ENCODE measurements at places on chromosomes 2 and 18. TPM values are rescaled to one million over a fixed set of nuclear protein-coding genes. Genes with fewer than 3 reads are reported as not detected.

The PAX3 gene
- not detected for total RNA-seq

The CDH2 gene
- not detected for total RNA-seq

The ABCB11 gene
- total RNA-seq = not detected

The FAM110C gene
- total RNA-seq = 0.22 TPM

- no peak overlapping the region for H3K27ac ChIP-seq
- no peaks in the 10 kb centered on the region for H3K4me1 ChIP-seq
- no peak for DNase-seq
- H3K36me3 ChIP-seq = no peaks in the 10 kb centered on the region
- no peak overlapping the region for H3K4me3 ChIP-seq
These were observed 594.9 kb upstream of the ID2 start for GRCh38 chr2:8086796-8087479.

- peaks cover 7% of the 10 kb centered on the region for H3K27me3 ChIP-seq
- H3K36me3 ChIP-seq = no peaks in the 10 kb centered on the region
- H3K27ac ChIP-seq = no peak overlapping the region
These were observed 63.6 kb upstream of the TTC21B start for GRCh38 chr2:166017208-166017607.

GRCh38 chr2:74250189-74250631, 51.8 kb downstream of the MTHFD2 start:
- H3K27ac ChIP-seq = peak overlapping the region; percentile 39
- peak; percentile 63 for DNase-seq
- no peaks in the 10 kb centered on the region for H3K27me3 ChIP-seq
- H3K4me3 ChIP-seq = no peak overlapping the region

DNA sequence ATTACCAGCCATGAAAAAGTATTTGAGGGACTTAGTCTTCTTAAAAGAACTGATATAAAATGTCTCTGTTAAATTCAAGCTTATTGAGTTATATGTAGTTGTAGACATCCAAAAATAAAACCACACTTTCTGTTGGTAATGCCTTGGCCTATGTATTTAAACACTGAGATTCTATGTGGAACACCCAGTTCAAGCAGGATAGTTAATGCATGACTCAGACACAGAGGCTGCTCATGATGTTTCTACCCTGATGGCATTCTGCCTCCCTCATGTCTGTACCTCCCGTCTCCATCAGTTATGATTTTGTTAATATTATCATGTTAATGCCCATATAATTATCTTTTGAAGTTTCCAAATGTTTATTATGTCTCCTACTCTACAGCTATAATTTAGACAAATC, 164.5 kb downstream of the XIRP2 start:
- no peaks in the 10 kb centered on the region for H3K36me3 ChIP-seq
- DNase-seq = no peak
- H3K27ac ChIP-seq = no peak overlapping the region
- H3K4me1 ChIP-seq = no peaks in the 10 kb centered on the region
- no peaks in the 10 kb centered on the region for H3K27me3 ChIP-seq

DNA sequence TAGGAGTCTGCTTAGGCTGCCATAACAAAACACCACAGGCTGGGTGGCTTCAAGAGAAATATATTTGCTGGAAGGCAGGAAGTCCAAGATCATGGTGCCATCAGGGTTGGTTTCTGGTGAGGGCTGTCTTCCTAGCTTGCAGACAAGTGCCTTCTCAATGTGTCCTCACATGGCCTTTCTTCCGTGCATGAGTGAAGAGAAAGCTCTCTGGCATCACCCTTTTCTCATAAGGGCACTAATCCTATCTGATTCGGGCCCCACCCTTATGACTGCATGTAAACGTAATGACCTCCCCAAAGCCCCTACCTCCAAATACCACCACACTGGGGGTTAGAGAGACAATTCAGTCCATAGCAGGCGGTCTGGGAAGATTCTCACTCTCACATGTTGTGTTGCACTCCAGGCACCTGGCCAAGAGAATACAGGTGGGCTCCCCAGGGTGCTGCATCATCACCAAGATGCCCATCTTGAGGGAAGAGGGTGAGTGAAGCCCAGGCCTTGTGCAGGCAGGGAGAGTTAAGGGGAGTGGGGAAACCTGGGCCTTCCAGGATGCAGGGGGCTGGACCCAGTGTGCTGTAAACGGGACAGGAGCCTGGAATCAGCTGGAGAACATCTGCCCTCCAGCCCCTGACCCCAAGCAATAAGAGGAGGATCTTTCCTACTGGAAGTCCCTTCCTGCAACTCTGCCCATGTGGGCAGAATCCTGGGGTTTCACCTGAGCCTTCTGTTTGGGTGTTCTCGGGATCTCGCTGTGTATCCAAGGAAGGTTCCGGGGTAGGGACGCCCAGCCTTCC, 10.2 kb downstream of the CATIP start:
- H3K27ac ChIP-seq = peak overlapping the region; percentile 85
- H3K27me3 ChIP-seq = peaks cover 14% of the 10 kb centered on the region
- no peak for DNase-seq
- H3K36me3 ChIP-seq = peaks cover 4% of the 10 kb centered on the region
- H3K4me3 ChIP-seq = peak overlapping the region; percentile 68
- H3K4me1 ChIP-seq = peaks cover 39% of the 10 kb centered on the region

- H3K4me1 ChIP-seq = no peaks in the 10 kb centered on the region
- H3K27me3 ChIP-seq = peaks cover 25% of the 10 kb centered on the region
- H3K27ac ChIP-seq = peak overlapping the region; percentile 31
- DNase-seq = no peak
- H3K36me3 ChIP-seq = no peaks in the 10 kb centered on the region
These were observed 18.8 kb upstream of the FN1 start for GRCh38 chr2:215454519-215455246.

DNA sequence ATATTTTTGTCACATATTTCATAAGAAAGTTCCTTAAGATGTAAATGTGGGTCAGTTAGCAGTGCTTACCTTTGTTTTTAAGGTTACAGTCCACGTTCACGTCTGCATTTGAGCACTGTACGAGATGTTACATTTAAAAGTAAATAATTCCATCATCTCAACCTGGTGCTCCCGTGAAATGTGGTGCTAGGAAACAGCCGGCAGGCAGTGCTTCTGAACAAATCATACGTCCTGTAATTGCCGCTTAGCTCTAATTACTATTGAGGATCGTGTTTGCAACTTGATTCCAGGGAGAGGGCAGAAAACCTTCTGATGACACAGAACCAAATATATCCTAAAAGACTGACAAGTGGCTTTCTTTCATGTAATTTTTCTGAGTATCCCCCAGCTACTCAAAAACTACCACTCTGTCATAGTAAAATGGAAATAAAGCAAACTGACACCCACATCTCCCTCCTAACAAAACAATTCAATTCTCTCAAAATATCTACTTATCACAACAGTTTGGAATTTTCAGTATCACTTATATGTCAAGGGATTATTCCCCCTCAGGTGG, 297.8 kb upstream of the SESTD1 start:
- no peaks in the 10 kb centered on the region for H3K36me3 ChIP-seq
- H3K4me1 ChIP-seq = no peaks in the 10 kb centered on the region
- DNase-seq = no peak
- H3K27ac ChIP-seq = no peak overlapping the region
- H3K4me3 ChIP-seq = no peak overlapping the region

GRCh38 chr2:231364961-231365810, 30.3 kb upstream of the B3GNT7 start:
- peaks cover 15% of the 10 kb centered on the region for H3K4me1 ChIP-seq
- H3K27ac ChIP-seq = peak overlapping the region; percentile 50
- H3K27me3 ChIP-seq = no peaks in the 10 kb centered on the region
- H3K36me3 ChIP-seq = no peaks in the 10 kb centered on the region

GRCh38 chr2:102434655-102435381, 11.9 kb downstream of the IL18RAP start:
- H3K4me3 ChIP-seq = no peak overlapping the region
- H3K36me3 ChIP-seq = peaks cover 25% of the 10 kb centered on the region
- no peaks in the 10 kb centered on the region for H3K27me3 ChIP-seq
- H3K4me1 ChIP-seq = peaks cover 24% of the 10 kb centered on the region
- no peak for DNase-seq
- no peak overlapping the region for H3K27ac ChIP-seq

DNA sequence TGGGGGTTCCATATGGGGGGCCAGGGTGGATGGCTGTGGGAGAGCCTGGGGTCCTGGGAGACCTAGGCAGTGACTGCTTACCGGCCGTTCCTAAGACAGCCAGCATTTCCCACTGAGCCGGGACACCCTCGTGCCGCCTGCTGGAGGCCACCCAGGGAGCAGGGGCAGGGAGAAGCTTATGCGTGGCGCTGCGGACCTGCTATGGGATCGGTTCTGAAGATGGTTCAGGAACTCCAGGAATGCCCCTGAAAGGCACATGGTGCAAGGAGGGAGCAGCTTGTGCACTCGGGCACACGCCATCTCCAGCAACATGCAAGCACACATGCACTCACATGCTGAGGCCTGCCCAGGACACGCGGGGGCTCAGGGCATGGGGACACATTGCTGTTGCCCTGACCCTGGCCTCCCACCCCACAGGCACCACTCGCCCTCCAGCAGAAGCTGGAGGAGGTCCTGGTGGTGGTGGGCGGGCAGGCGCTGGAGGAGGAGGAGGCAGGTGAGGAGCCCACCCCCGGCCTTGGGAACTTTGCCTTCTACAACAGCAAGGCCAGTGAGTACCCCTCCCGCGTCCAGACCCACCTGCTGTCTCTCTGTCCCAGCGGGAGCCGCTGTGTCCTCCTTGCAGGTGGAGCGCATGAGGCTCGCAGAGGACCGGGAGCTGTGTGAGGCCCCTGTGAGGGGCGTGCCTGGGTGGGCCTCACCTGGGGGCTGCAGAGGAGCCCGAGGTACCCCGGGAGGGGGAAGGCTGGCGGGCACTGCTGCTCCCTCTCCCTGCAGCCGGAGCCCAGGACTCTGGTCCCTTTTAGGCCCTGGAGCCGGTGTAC, 4.1 kb downstream of the KLHL30 start:
- H3K36me3 ChIP-seq = no peaks in the 10 kb centered on the region
- H3K27ac ChIP-seq = no peak overlapping the region
- no peak overlapping the region for H3K4me3 ChIP-seq
- no peak for DNase-seq

- no peak overlapping the region for H3K4me3 ChIP-seq
- H3K36me3 ChIP-seq = no peaks in the 10 kb centered on the region
- H3K27me3 ChIP-seq = no peaks in the 10 kb centered on the region
- DNase-seq = no peak
- no peaks in the 10 kb centered on the region for H3K4me1 ChIP-seq
These were observed 249.4 kb downstream of the MEIS1 start for GRCh38 chr2:66684289-66684688.

DNA sequence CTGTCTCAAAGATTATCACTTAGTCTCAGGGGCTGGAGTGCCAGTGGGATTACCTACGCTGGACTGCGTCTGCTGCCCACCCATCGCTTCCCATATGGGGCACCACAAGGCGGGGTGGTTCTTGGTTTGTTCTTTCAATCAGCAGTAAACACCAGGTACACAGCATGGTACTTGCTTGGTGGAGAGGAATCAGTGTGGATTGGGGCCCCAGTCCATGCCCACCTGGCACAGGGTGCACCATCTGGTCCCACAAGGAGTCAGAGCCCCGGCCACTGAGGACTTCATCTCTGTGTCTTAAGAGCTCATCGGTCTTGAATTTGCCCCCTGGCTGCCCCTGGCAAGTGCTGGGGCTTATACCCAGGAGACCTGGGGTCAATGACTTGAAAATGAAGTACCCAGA, 96.2 kb downstream of the GLI2 start:
- no peak for DNase-seq
- no peak overlapping the region for H3K4me3 ChIP-seq
- no peaks in the 10 kb centered on the region for H3K36me3 ChIP-seq

- H3K27me3 ChIP-seq = peaks cover 6% of the 10 kb centered on the region
- H3K36me3 ChIP-seq = no peaks in the 10 kb centered on the region
- H3K4me3 ChIP-seq = no peak overlapping the region
- peaks cover 1% of the 10 kb centered on the region for H3K4me1 ChIP-seq
- H3K27ac ChIP-seq = no peak overlapping the region
These were observed 73.6 kb downstream of the DYSF start for GRCh38 chr2:71526975-71527374.
